T-helper 17 cell (primary cell): ENCODE measurements at places on chromosomes 5 and 9. TPM values are rescaled to one million over a fixed set of nuclear protein-coding genes. Genes with fewer than 3 reads are reported as not detected.

The CDH9 gene
- total RNA-seq, result not detected

The ZNF354B gene
- total RNA-seq, result 8.8 TPM

The TSSK1B gene
- not detected for total RNA-seq

The ACOT12 gene
- total RNA-seq, result not detected

The ZNG1A gene
- total RNA-seq, result 24.4 TPM

The SFXN1 gene
- total RNA-seq, result 88.3 TPM

The DAP gene
- total RNA-seq, result 40.1 TPM

The SHISAL2B gene
- not detected for total RNA-seq

DNA sequence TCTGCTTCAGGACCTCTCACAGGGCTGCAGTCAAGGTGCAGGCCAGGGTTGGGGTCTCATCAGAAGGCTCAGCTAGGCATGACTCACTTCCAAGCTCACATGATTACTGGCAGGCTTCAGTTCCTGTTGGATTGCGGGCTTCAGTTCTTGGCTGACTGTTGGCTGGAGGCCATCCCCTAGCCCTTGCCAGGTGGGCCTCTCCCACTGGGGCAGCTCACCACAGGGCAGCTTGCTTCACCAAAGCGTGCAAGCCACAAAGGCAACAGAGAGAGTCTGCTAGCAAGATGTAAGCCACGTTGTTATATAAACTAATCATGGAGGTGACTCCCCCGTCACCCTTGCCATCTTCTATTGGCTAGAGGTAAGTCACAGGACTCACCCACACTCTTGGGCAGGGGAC is 14.4 kb downstream of the CPLX2 start:
- DNase-seq, result no peak

GRCh38 chr5:101976933-101977332 is 319.2 kb downstream of the SLCO4C1 start:
- DNase-seq, result no peak

DNA sequence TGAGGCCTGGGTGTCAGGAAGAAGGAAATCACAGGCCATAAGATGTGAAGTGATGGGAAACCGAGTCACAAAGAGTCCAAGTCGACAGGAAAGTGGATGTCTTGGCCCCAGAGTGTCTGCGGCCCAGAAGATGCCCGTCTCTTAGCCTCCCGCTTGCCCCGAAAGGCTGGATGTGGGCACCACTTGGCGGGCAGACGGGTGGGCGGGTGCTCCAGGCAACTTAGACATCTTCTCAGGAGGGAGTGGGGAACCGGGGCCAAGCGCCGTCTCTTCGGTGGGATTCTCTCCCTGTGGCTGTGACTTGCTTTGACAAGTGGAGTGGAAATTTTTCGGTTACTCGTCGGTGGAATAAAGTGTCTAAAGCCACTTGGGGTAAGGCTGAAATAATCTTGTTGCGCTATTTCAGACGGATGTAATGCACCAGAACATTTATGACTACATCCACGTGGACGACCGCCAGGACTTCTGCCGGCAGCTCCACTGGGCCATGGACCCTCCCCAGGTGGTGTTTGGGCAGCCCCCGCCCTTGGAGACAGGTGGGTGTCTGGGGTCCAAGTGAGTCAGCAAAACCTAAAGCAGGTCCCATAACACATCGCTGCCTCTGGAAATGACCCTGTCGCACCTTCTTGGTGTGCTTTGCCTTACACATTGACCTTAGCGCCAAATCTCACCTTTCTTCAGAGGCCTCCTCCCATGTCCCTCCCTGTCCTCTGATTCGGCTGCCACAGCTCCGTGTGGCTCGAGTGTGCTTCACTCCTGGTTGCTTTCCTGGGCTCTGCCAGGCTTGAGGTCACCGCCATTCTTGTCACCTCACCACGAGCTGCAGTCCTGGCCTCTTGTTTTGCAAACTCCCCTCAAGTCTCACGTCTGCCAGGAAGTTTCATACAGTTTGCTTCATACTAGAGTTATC is 20.4 kb upstream of the EXOC3 start:
- DNase-seq, result no peak

DNA sequence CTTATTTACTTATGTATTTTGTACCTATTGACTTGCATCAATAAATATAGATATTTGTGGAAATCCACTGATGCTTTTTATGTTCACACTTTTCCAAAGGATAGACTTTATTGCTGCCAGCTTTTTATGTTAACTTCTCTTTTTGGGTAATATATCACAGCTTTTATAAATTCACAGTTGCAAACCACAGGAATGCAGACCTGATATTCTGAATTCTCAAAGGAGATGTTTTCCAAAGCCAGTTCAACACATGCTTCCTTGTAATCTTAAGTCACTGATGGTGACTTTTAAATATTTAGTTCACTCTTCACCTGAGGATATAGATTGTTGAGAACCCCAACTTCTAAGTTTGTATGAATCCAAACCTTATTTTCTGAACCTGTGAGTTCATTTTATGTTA is 223.4 kb upstream of the PRR16 start:
- DNase-seq, result no peak

DNA sequence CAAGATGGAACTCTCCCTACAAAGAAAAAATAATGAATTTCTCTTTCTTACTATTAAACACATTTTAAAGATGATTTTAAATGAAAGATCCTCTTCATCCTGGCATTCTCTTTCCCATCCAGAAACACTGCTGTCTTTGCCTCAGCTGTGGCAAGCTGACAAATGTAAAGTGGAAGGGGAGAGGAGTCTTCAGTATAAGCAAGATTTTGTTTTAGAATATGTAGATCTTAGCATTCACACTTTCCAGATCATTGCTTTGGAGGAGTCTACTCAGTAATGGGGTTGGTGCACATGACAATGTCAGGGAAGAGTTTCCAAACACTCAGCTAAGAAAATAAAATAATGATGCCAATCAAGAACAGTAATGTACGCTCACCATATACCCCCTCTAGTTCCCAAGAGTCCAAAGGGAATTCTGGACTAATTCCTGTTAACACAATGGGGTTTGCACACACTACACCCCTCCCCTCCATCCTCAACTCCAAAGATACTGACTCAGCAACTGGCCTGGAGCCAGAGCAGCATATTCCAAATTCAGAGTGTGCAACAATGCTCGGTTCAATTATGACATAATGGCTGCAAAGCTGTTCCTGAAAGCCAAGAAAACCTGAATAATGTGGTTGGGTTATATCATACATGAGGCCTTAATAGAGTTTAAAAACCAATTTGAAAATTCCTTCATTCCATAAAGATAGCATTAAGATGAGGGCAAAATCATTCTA is 4.6 kb downstream of the C5orf63 start:
- DNase-seq, result no peak

DNA sequence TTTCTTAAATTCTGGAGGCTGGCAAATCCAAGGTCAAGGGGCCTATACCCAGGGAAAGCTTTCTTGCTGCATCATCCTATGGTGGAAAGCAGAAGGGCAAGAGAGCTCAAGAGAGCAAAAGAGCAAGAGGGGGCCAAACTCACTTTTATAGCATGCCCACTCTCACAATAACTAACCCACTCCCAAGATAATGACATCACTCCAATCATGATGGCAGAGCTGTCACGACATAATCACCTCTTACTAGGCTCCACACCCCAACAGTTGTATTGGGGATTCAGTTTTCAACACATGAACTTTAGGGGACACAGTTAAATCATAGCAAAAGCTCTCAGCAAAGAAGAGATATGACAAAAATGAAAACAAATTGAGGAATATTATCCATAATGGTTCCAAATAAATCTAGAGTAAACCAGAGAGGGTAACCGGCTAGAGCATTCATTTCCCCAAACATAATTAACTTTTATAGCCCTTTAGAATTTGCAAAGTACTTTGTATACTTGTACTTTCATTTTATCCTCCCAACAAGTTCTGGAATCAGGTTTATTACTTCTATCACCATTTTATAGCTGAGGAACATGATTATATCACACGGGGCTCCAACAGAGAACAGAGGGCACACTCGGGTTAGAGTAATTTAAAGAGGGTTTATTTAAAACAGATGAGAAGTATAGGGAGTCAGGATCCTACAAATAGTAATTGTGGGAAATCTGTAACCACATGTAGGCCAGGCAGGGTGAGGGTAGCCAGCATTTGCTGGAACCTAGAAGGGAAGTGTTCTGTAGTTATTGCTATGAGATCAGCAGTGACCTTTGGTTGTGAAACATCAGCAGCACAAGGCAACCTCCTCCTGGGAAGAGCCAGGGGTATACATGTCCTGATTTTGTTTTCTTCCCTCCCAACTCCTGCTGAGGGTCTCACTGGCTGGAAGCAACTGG is 7.2 kb upstream of the TARS1 start:
- DNase-seq, result no peak

DNA sequence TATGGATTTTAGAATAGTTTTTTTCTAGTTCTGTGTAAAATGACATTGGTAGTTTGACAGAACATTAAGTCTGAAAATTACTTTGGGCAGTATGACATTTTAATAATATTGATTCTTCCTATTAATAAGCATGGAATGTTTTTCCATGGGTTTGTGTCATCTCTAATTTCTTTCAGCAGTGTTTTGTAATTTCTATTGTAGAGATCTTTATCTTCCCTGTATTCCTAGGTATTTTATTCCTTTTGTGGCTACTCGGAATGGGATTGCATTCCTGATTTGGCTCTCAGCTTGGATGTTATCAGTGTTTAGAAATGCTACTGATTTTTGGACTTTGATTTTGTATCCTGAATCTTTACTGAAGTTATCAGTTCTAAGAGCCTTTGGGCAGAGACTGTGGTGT is 420.4 kb downstream of the KIAA0825 start:
- DNase-seq, result no peak

DNA sequence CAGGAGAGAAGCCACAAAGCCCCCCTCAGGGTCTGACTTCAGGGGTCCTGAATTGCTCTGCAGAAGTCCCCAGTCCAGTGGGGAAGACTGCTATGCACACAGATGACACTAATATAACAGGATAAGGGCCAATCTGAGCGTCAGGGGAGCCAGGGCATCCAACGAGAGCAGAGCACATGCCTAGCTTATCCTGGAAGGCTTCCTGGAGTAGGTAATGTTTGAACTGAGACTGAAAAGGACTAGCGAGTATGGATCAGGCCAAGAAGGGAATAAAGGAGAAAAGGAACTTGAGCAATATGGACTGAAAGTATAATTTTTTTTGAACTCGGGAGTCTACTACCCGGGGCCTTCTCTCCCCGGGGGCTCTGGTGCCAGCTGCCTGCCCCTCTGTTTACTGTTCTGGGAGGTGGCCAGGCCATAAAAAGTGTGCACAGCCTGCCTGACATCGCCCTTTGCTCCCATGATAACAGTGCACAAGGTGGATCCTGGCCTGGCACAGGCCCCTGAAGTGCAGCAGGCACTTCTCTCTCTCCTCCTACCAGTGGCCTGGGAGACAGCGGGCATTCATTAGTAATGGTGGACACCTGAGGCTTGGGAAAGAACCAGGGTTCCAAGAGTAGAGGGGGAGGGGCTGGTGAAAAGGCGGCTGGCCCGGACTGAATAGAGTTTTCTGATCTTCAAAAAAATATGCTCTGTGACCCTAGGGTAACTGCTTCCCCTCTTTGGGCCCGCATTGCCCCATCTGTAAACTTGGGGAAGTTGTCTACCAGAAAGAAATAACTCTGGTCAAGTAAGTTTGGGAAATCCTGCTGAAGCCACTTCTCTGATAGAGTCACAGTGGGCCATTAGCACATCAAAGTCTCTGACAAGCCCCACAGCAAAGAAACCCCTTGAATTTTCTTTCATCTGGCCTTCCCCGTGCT is 4.6 kb upstream of the SLC6A7 start:
- no peak for DNase-seq

- DNase-seq, result no peak
These were observed 39.6 kb upstream of the ELL2 start for GRCh38 chr5:96001262-96001661.

GRCh38 chr9:11992866-11993265 is 700.3 kb upstream of the TYRP1 start:
- DNase-seq, result no peak

- no peak for DNase-seq
These were observed 16.4 kb downstream of the TENT4A start for GRCh38 chr5:6729386-6730310.
